HepG2 (cell line): ENCODE measurements at places on chromosomes 12 and 14. TPM values are rescaled to one million over a fixed set of nuclear protein-coding genes. Genes with fewer than 3 reads are reported as not detected.

DNA sequence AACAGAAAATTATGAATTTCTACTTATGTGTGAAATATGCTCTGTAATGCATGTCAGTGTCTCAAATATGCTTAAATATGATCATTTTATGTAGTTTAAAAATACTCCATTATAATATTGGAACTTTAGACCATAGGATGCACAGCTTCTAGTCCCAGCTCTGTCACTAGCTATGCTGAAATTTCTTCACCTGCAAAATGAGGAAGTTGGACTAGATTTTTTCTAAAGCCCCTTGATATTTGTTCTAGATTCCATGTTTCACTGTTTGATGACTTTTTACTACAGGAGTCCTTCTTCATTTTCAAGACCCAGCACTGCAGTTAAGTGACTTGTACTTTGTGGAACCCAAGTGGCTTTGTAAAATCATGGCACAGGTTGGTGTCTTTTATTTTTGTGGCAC, 90.1 kb downstream of the LRRK2 start:
- no peak for DNase-seq
- H3K4me1 ChIP-seq = no peaks in the 10 kb centered on the region
- no peaks in the 10 kb centered on the region for H3K36me3 ChIP-seq

Gene RIMBP2
- total RNA-seq = not detected in 2 replicates

- H3K4me1 ChIP-seq = peaks cover 54% of the 10 kb centered on the region
- DNase-seq = no peak
- no peaks in the 10 kb centered on the region for H3K27me3 ChIP-seq
- H3K36me3 ChIP-seq = no peaks in the 10 kb centered on the region
- no peak overlapping the region for H3K4me3 ChIP-seq
- H3K27ac ChIP-seq = no peak overlapping the region
These were observed 30.7 kb upstream of the DEGS2 start for GRCh38 chr14:100190126-100190525.

- H3K27ac ChIP-seq = no peak overlapping the region
- no peaks in the 10 kb centered on the region for H3K27me3 ChIP-seq
- H3K36me3 ChIP-seq = no peaks in the 10 kb centered on the region
- no peak overlapping the region for H3K4me3 ChIP-seq
These were observed 1093.7 kb downstream of the SLC6A15 start for GRCh38 chr12:83818881-83819280.

Gene TMEM30B
- total RNA-seq = not detected in 2 replicates

DNA sequence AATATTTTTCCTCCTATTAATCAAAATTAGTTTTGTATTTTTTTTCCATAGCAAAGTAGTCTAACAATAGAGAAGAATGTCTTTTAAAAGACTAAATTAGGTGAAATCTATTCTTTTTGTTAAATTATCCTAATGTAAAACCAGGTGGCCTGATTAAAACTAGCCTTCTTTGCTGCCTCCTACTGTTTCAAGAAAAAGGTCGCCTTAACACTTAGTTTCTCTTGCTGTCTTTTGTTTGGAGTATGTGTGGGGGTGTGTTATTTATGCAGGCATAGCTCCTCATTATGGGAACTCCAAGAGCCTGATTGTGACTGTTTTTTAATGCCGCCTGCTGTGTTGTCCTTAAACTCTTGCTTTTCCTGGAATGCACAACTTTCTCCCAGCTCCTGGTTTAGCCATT, 855.3 kb downstream of the DIO2 start:
- no peaks in the 10 kb centered on the region for H3K27me3 ChIP-seq
- no peak for DNase-seq
- H3K36me3 ChIP-seq = no peaks in the 10 kb centered on the region

DNA sequence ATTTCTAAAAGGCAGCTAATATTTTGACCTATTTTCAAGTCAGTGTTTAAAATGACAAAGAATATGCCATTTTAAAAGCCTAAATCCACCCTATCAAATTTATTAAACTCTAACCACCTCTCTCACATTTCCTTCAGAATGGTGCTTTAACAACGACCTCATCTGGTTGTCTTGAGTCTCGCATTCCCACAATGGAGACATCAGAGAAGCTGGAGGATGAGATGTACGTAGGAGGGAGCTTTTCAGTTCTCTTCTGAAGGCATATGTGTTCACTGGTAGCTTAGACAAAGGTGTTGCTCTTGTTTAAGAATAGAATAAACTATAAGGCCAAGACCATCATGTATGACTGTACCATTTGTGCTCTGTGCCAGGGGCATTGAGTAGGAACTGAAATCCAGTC, 82.9 kb downstream of the BCL2L14 start:
- H3K27me3 ChIP-seq = no peaks in the 10 kb centered on the region
- H3K4me3 ChIP-seq = no peak overlapping the region
- H3K36me3 ChIP-seq = peaks cover 70% of the 10 kb centered on the region
- no peak for DNase-seq
- no peak overlapping the region for H3K27ac ChIP-seq

Gene SLC16A7
- 1.3 TPM in 2 replicates for total RNA-seq

DNA sequence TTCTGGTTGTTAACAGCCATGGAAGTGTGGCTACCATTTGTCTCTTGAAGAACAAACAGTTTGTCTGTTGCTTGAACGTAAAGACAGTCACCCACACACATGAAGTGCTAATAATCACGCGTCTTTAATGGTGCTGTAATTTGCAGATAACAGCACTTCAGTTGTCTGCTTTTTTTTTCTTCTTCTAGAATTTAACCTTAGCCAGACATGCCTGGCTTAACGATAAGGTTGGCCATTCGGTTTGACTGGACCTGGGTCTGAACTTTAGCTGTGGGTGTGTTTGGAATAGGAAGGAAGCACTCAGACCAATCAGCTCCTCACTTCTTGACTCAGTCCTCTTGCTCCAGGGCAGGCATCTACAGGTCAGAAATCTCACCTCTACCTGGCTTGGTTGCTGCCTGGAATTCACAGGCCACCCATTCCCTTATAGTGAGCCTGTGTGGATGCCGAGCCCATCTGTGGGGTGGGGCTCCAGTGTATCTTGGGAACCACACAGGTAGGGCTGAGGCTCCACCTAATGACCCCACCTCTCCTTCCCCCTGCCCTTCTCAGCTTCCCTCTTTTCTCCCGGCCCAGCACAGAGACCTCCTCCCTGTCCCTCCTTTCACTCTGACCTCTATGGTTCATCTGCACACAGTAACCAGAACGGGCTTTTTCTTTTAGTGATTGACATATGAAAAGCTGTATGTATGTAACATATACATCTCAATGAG, 246.4 kb upstream of the PWP1 start:
- no peaks in the 10 kb centered on the region for H3K27me3 ChIP-seq
- DNase-seq = no peak
- H3K27ac ChIP-seq = no peak overlapping the region
- H3K4me1 ChIP-seq = 0 out of 2 replicates have a peak, but pooled peaks cover 5% of the 10 kb centered on the region
- H3K36me3 ChIP-seq = no peaks in the 10 kb centered on the region

GRCh38 chr12:109448707-109449390, 28.3 kb downstream of the KCTD10 start:
- no peaks in the 10 kb centered on the region for H3K27me3 ChIP-seq
- no peak overlapping the region for H3K4me3 ChIP-seq
- peaks cover 32% of the 10 kb centered on the region for H3K4me1 ChIP-seq
- peaks cover 44% of the 10 kb centered on the region for H3K36me3 ChIP-seq

Gene NEUROD4
- total RNA-seq = not detected in 2 replicates

DNA sequence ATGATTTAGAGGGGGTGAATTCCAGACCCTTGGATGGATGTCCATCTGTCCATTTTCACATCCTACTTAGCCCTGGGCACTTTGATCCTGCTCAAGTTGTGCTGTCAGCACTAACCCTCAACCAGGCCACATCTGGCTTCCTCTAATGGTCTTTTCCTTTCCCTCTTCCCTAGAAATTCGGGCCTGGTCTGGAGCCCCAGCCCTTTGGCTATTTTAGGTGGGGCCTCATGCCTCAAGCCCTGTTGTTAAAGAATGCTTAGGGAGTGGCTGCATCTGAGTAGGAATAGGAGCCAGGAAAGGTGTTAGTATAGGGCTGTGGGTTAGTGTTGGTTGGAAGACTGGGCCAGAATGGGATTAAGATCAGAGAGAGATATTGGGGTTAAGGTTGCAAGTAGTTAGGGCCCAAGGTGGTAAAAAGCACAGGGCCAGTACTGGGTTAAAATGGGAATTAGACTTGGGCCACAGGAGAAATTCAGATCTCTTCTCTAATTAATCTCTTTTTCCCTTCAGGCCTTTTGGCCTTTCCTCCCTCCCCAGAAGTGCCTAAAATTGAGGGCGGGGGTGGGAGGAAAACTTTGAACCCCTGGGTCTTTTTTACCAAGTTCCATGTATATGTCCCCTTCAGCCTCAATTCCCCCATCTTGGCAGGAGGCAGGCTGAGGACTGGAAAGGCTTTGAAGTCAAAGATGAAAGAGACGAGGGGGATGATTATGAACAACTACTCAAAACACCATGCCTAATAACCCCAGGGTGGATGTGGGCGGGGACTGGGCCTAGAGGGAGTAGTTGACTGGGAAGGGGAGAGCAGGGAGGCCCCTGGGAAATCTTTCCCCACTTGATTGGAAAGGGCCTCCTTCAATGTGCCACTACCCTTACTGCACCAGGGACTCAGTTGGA, 4.0 kb upstream of the ZNF385A start:
- no peak overlapping the region for H3K4me3 ChIP-seq
- DNase-seq = no peak
- H3K4me1 ChIP-seq = peaks cover 33% of the 10 kb centered on the region
- H3K27me3 ChIP-seq = peaks cover 4% of the 10 kb centered on the region

DNA sequence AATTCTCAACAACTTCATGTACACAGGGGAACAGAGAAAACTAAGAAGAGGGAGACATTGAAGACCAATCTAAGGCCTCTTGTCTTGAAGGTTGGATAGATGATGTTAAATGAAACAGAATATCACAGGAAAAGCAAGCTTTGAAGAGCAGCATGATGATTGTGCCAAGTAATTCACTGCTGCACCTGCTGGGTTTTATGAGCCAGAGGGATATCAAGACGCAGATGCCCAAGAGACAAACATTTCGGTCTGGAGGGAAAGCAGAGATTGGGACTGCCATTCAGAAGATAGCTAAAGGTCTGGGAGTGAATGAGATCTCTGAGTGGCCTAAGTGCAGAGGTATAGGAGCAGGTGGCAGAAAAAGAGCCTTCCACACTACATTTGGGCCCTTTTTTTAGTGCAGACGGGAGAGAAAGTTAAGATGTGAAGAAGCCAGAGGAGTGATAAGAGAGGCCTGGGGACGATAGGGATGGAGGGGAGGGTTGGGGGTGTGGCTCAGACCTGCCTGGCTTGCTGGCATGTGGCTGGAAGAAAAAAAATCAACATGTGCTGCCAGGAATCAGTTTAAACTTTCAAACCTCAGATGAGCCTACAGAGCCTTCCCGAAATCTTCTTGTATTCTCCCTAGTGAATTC, 200.6 kb downstream of the AEBP2 start:
- no peaks in the 10 kb centered on the region for H3K36me3 ChIP-seq
- DNase-seq = no peak
- H3K27me3 ChIP-seq = no peaks in the 10 kb centered on the region; the same call in 2 of the 3 replicates
- H3K4me3 ChIP-seq = no peak overlapping the region

Gene OTX2
- total RNA-seq = not detected in 2 replicates

Gene TAS2R7
- not detected in 2 replicates for total RNA-seq

Gene OR9K2
- not detected in 2 replicates for total RNA-seq

DNA sequence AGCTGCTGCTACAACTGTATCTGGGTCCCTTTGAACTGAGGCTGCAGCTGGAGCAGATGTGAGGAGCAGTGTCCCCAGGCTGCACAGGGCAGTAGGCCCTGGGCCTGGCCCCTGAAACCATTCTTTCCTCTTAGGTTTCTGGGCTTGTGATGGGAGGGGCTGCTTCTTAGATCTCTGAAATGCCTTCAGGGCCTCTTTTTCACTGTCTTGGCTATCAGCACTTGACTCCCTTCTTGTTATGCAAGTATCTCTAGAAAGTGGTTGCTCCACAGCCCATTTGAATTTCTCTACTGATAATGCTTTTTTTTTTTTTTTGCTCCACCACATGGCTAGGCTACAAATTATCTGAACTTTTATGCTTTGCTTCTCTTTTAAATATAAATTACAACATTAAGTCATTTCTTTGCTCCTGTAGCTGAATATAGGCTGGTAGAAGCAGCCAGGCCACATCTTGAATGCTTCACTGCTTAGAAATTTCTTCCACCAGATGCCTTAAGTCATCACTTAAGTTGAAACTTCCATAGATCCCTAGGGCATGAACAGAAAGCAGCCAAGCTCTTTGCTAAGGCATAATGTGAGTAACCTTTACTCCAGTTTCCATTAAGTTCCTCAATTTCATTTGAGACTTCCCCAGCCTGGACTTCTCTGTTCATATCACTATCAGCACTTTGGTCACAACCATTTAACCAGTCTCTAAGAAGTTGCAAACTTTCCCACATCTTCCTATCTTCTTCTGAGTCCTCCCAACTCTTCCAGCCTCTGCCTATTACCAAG, 41.1 kb downstream of the ACSM4 start:
- no peaks in the 10 kb centered on the region for H3K4me1 ChIP-seq
- no peak overlapping the region for H3K27ac ChIP-seq
- no peaks in the 10 kb centered on the region for H3K27me3 ChIP-seq
- no peak overlapping the region for H3K4me3 ChIP-seq
- DNase-seq = no peak

DNA sequence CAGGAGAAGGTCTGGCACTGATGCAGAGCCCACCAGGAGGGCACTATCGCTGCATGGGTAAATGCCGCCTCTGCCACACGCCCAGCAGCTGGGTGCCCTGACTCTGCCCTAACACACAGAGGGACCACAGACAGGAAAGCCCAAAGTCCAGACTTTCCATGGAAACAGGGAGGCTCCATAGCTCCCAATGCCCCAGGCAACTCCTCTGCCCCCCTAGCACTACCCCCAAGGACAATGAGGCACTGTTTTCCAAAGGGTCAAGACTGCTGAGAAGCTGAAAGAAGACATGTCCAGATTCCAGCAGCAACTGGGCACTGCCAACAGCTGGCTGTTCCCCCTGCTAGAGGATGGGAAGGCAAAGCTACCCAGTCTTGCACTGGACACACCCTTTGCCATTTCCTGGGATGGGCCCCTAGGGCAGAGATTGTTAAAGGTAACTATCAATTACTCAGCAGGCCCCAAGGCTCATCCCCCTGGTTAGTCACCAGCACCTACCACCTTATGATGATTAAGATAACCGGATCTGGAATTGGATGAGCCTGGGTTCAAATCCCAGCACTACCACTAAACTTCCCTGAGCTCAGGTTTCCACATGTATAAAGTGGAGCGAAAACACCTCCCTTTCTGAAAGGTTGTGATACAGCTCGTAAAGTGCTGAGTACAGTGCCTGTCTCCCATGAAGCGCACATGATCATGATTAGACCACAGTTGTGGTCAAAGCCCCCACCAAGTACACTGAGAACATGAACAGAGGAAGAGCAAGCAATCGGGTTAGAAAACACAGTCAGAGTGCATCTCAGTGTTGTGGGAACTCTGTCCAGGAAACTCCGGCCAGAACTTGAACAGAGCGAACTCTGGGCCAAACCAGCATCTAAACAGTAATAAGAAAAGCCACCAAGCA, 3.3 kb downstream of the PXN start:
- no peaks in the 10 kb centered on the region; the same call in 2 of the 3 replicates for H3K36me3 ChIP-seq
- H3K4me3 ChIP-seq = no peak overlapping the region
- H3K27me3 ChIP-seq = no peaks in the 10 kb centered on the region
- H3K27ac ChIP-seq = peak overlapping the region; percentile 13
- peaks cover 90% of the 10 kb centered on the region for H3K4me1 ChIP-seq

- H3K36me3 ChIP-seq = no peaks in the 10 kb centered on the region
- no peaks in the 10 kb centered on the region for H3K4me1 ChIP-seq
- no peak for DNase-seq
- no peak overlapping the region for H3K4me3 ChIP-seq
- H3K27ac ChIP-seq = no peak overlapping the region
- no peaks in the 10 kb centered on the region for H3K27me3 ChIP-seq
These were observed 24.7 kb downstream of the INSM2 start for GRCh38 chr14:35558680-35559079.

Gene GALNT9
- total RNA-seq = 0.04 TPM in 1 of 2 replicates, not detected in the other

Gene SERPINA12
- not detected in 2 replicates for total RNA-seq

- no peak for DNase-seq
- no peaks in the 10 kb centered on the region for H3K27me3 ChIP-seq
- H3K27ac ChIP-seq = no peak overlapping the region
- H3K4me1 ChIP-seq = peaks cover 14% of the 10 kb centered on the region
These were observed 21.2 kb downstream of the ITGA7 start for GRCh38 chr12:55686366-55687010.

Gene GMPR2
- 273 and 345 TPM in 2 replicates for total RNA-seq
